ENCODE measurements at places on chromosomes 6 and 20.

- no peak for DNase-seq
These were observed 434.3 kb upstream of the IMPG1 start for GRCh38 chr6:76506808-76507207.

DNA sequence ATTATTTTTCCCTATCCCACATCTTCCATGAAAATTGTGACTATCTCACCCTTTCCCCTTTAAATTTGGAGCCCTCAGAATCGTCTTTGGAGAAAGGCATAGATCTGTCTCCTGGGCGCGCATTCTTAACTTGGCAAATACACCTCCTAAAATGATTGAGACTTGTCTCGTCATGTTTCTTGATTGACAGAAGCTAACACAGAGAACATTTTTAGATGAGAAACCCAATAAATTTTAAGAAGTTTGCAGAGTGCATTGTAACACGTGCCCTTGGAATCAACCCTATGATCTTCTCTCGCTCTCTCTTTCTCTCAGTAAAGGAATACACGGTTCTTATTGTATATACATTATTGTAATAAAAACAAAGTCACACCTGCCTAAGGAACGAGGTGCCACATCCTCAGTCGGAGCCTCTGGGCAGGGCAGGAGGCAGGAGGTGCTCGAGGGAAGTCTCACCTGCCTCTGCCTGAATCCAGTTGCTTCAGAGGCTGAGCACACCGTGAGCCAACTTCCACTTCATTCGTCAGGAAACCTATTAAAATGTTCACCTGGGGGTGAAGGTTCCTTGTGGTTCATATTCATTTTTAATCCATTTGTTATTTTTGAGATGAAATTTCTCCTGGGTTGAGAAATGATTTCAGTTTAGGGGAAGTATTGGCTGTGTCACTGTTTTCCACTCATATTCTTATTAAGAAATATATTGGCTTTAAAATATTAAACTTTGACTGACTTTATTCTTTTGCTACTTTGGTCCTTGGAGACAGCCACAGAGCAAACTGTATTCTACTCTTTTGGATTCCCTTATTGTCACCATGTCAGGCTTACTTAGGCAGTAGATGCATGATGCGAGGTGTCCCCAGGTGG is 90.5 kb upstream of the THBS2 start:
- no peak for DNase-seq

GRCh38 chr6:150189122-150189521 is 46.3 kb downstream of the PPP1R14C start:
- no peak for DNase-seq

- no peak for DNase-seq
These were observed 984 bp downstream of the TFAP2C start for GRCh38 chr20:56630086-56630493.
